Cerebellar nuclear complex (tissue), 1 donor: ENCODE measurements at places on chromosomes 3 and 15.

GRCh38 chr15:89455535-89455934 lies 40.8 kb downstream of the RHCG start:
- DNase-seq = no peak

GRCh38 chr15:68062946-68063465 lies 8.9 kb downstream of the PIAS1 start:
- no peak for DNase-seq

DNA sequence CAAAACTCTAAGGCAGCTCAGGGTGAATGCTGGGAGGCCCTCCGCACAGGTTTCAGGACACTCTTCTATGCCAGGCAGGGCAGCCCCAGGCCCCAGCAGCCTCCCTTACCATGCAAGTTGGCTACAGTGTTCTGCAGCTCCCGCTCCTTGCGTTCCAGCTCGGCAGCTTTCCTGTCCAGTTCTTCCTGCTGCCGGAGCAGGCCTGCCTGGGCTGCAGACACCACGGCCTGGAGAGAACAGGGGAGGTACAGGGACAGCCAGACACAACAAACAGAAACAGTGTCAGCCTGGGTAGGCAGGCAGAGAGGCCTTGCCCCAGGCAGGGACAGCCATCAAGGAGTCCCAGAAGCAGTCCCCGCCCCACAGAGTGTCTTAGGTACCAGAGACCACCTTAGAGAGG lies 9.0 kb upstream of the ULK3 start:
- DNase-seq = no peak

DNA sequence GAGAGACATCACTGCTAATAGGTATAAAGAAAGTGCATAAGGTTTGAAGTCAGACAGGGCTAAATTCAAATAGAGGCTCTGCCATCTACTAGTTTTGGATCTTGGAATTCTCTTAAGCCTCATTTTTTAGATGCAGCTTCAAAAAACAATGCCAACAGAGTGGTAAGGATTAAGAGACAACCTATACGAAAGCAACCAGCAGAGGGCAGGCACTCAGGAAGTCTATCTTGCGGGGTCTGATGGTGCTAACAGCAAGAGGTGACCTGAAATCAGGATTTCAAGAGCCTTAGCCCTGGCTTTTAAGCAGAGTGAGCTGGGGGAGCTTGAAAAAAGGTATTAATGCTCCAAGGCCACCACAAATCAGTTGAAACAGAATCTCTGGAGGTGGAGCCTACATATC lies 40.7 kb downstream of the LDHAL6B start:
- DNase-seq = no peak

- DNase-seq = no peak
Measured at GRCh38 chr3:172201136-172201869, 161.9 kb downstream of the FNDC3B start.

GRCh38 chr3:45965653-45966052 lies 22.4 kb downstream of the CXCR6 start:
- DNase-seq = no peak

DNA sequence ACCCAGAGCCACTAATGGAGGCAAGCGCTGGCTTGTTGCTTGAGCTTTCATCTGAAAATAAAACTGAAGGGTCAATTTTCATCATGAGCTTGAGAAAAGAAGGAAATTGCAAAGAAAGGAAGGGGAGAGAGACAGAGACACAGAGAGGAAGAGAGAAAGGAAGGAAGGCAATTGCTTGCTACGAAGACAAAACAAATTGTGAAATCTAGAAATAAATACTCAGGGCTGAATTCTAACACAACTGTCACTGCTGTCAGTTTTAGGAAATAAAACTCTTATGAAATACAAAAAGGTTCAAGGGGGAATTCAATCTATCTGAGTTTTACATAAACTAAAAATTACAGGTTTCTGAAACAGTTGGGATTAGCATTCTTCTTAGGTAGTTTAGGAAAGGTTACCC lies 36.7 kb downstream of the FOXP1 start:
- no peak for DNase-seq

GRCh38 chr15:98923171-98923570 lies 84.4 kb downstream of the PGPEP1L start:
- no peak for DNase-seq

- DNase-seq = no peak
Measured at GRCh38 chr15:44188795-44189194, 6.3 kb downstream of the FRMD5 start.

DNA sequence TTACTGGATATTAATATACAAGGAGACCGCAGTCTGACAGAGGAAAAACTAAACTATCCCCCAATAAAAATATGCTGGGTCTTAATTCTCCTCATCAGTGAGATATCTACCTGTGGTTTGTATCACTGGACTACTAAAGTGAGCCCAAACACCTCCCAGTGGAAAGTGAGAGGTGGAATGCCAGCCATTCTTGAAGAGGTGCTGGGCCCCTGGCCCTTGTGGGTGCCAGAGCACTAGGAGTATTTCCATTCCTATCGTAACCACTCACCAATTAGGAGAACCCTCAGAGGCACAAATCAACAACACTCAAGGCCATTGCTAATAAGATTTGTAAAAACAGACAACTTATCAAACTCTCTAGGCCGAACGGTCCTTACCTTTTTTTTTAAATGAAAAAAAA lies 121.5 kb upstream of the TSPAN3 start:
- DNase-seq = no peak

DNA sequence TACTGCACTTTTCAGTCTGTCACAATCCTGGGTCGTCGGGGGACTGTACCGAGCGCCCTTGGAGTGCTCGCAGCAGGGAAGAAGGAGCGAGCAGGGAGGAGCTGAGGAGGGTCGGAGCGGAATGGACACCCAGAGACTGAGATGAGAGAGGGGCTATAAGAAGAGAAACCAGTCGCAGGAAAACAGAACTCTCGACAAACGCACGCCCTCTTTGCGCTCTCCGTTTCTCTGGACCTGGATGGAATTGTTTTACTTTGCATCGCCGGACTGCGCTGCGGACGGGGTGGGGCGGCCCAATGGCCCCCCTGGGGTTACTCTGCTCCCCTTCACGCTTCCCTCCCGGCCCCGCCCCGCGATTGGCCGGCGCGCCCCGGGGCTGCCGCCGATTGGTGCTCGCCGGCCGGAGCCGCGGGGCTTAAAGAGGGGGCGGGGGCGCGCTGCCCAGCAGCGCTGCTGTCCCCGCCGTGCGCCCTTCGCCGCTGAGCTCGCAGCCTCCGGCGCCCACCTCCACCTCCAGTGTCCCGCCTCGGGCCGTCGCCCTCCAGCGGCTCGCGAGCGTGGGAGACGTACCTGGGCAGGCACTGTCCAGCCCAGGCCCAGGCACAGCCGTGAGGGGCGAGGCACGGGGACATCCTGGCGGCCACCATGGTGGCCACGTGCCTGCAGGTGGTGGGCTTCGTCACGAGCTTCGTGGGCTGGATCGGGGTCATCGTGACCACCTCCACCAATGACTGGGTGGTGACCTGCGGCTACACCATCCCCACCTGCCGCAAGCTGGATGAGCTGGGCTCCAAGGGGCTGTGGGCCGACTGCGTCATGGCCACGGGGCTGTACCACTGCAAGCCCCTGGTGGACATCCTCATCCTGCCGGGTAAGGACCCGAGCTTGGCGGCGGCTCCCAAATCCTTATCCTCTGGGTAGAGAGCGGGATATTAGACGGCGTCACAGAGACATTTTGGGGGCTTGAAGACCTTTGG lies at the start of gene CLDN11:
TSS of gene CLDN11 (plus strand) at position 447 of the 977 bp plus-strand sequence. CDS start at position 646, 199 bp downstream.
- no peak for DNase-seq

DNA sequence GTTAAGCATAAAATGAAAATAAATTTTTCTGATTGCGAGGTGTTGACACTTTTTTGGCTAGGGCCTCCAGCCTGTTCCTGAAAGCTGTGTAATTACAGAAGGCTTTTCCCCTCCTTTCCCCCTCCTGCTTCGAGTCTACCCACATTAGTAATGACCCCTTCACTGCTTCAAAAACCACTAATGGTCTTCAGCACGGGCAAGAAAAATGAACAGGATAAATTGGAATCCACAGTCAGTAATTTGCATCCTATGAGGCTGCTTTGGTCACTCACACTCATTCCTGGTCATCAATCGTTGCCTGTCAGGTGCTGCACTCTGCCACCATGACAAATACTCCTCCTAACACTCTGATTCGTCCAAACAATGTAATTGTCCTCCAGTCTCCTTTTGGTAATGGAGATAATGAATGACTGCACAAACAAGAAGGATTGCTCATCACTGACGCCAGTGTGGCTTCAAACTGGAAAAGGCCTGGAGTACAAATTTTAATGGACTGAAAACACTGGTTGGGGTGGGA lies 148.6 kb downstream of the MEIS2 start:
- no peak for DNase-seq

DNA sequence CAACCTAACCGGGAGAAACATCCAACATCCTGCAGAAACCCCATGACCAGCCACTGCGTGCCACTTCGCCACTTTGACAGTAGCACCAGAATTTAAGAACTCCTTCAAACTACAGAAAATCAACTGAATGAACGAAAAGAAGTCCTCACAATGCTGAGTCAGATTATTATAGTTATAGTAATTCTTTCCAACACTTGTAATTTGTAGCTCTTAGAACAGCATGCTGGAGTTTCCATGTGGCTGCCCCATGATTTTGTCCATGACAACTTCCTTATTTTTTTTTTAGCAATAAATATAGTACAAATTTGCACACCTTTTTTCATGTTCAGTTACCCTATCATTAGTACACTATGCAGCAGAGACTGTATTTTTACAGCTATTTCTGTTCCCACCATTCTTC lies 26.1 kb upstream of the SSR3 start:
- no peak for DNase-seq

GRCh38 chr3:19688767-19689166 lies 245.2 kb downstream of the EFHB start:
- no peak for DNase-seq

DNA sequence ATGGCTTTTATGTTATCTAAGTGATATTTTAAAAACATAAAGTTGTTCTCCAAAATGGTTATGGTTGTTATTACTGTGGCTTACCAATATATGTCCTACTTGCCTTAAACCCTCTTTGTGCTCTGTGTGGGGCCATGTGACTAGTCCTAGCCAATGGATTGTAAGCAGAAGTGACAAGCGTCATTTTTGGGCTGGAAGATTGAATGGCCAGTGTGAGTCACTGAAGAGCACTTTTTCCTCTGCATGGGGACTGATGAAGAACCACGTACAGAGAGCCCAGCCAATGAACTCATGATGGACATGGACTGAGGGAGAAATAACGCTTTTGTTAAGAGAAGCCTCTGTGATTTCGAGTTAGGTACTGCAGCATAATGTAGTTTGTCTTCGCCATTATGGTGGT lies 332.7 kb downstream of the EDEM1 start:
- no peak for DNase-seq

DNA sequence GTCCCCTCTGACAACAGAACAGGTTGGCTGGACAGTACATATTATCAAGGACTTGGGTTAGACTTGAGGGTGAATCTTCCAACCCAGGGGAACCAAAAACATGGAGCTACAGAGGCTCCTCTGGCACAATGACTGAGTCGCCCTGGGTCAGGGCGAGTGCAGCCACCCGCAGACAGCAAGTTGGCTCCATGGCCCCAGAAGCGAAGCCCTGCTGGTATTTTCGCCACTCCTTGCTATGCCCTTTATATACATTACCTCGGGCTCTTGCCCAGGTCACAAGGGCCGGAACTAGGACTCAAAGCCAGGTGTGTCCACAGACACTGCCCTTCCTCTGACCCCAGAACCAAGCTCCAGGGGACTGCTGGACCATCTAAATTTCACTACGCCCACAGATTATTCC lies 64.6 kb downstream of the ADCY5 start:
- no peak for DNase-seq

- no peak for DNase-seq
Measured at GRCh38 chr3:174002543-174002942, 605.0 kb downstream of the NLGN1 start.

- no peak for DNase-seq
Measured at GRCh38 chr3:188978421-188979171, 193.2 kb upstream of the TPRG1 start.

DNA sequence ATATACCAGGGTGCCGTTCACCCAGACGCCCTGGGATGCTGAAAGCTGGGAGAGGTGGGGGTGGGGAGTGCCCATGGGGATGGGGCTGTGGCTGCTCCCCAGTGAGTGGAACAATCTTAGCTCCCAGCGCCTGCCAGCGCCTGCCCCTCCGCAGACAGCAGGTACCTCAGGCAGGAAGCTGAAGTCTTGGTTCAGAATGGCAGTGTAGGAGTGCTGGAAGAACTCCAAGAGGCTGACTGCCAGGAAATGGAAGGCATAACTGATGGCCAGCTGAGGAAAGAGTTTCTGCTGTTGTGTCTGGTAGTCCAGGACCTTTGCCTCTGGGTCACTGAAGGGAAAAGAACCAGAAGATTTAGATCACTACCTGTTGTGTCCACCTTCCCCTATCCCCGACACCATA lies 8.4 kb downstream of the ACOX2 start:
- no peak for DNase-seq

DNA sequence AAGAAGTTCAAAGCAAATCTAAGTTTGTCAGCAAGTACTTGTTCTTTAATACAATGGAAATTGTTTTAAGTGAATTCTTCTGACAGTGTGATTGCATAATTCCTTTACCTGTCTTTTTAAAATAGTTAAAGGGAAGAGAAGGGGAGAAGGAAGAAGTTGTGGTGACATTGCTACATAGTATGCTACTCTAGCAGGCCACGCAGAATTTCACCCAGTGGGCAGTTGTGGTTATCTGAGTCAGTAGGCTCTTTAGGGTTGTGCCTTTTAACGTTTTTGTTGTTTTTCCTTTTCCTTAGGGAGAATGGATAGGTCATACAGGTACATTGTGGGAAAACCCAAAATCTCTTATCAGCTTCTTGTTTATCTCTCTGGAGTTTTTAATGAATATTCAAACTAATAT lies 40.4 kb downstream of the KIF15 start:
- DNase-seq = no peak

DNA sequence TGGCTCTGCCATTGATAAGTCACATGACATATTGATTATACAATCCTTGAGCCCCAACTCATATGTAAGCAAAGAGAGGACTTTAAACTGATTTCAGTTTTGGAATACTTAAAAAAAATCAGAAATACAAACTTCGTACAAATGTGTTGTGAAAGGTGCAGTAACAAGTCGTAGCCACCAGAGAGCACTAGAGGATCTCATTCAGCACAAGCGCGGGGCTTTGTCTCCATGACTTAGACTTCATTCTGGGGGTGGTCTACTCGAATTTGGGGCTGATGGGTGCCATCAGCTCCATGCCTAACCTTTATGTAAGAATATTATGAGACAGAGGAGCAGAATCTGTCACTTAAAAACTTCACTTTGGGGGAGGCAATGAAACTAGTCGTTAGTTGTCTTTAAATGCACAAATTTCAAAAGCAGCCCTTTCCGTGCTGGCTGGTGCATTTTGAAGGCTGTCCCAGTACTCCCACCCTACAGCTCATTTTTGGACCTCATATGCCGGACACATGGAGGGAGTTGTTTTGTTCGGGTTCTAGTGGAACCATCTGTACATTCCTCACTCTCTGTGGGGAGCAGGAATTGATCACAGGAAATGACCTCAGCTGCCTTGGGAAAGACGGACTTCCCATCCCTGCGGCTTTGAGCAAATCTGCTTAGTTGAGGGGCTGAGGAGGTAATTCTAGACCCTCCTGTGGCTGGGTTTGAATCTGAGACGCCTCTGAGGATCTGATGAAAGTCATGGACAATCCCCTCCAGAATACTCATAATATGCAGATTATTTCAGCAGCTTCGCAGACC lies 27.5 kb upstream of the MASP1 start:
- DNase-seq = peak; percentile 4

GRCh38 chr15:25987638-25988037 lies 124.5 kb upstream of the ATP10A start:
- no peak for DNase-seq
